ENCODE measurements at places on chromosomes 4 and X.

GRCh38 chr4:8732681-8733243, 138.9 kb downstream of the HMX1 start:
- DNase-seq: no peak

DNA sequence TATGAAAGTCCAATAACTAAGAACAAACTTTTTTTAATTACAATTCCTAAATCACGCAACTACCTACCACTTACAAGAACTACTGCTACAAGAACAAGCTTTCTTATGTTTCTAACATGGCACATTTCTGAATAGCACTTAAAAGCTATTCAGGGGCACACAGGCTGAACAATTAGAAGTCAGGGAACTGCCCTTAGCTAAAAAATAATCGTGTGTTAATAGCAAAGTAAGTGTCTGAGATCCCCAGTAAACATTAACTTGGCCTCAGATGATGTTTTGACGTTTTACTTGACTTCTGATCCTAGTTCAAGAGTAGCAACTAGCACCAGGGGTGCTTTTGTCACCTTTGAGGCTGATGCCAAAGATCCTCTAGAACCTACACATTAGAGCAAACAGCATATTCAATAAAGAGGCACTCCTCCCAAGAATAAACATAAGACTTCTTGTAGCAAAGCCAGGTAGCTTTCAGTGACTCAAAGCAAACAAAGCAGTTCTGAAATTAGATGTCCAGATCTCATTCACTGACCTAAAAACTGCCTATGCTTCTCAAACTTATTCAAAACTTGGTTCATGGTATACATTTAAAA, 16.2 kb downstream of the SPOCK3 start:
- DNase-seq: no peak

DNA sequence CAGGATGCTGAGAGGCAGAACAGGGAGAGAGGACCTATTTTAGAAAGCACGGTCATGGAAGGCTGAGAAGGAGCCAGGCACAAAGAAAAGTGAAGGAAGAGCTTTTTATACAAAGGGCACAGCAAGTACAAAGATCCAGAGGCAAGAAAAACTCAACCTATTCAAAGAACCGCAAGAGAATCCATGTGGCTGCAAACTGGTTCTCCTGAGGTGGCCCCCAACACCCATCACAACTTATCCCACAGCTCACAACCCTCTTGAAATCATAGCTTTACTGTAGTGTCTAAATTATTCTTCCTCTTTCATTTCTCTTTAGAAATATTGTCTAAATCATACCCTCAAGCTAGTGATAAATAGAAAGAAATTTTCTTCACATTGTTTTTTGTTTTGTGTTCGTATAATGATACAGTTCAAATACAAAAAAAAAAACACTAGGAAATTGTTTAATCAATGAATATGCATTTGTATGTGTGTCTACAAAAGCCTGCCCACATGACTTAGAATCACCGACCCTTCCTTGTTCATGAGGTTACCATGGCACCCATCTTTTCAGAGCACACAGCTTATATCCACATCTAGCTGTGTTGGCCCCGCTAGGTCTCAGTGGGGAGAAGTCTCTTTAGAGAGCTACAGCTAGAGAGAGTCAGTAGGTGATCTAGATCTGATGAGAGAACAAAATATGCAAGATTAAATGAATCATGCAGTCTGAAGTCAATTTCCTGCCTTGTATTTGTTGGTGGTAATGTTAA, 126.9 kb upstream of the DCLK2 start:
- DNase-seq: no peak

- no peak for DNase-seq
Measured at GRCh38 chr4:1720163-1720983, 750 bp downstream of the TMEM129 start.

- DNase-seq: peak; percentile 23
Measured at GRCh38 chrX:121308276-121308805, 260.9 kb downstream of the GLUD2 start.

DNA sequence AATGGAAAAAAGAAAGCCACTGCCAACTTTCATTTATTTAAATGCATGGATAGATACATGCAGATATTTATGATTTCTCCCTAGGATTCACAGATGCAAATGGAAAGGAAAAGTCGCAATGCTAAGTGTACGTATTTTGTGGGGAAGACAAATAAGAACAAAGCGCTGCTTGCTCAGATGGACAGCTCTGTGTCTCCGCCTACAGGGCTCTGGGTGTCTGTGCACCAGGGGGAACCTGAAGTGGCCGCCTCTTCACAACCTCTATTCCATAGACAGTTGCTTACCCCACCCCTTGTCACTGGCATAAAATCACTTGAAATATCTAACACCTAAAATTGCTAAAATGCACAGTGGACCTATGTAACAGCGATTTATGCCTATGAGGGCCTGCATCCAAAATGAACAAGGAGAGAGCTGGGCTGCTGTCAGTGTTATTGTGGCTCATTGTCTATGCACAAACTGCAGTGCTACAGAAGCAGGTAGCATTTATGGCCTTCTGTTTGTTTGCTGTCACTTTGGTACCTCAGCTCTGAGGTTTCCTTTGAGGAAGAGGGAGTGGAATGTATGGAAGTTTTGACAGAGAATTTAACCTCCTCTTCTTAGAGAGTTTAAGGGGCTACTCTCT, 58.6 kb upstream of the PAGE1 start:
- peak; percentile 37 for DNase-seq

- DNase-seq: no peak
Measured at GRCh38 chrX:151789179-151789800, 54.7 kb downstream of the CNGA2 start.

DNA sequence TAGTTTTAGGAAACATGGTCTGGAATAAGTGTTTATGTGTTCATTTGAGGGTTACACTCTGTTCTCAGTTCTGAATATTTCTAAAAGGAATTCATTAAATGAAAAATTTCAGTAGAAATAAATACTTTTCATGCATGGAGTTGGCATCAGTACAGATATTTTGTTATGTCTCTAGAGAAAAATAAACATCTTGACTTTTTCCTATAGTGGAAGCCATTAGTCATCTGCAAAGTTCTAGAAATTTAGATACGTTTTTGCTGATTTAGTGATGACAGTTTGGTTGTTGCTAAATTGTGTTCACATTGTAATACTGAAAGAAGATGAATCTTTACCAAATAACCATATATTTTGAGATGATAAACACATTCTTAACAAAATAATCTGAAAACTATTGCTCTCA, 268.2 kb upstream of the TEX13A start:
- no peak for DNase-seq

DNA sequence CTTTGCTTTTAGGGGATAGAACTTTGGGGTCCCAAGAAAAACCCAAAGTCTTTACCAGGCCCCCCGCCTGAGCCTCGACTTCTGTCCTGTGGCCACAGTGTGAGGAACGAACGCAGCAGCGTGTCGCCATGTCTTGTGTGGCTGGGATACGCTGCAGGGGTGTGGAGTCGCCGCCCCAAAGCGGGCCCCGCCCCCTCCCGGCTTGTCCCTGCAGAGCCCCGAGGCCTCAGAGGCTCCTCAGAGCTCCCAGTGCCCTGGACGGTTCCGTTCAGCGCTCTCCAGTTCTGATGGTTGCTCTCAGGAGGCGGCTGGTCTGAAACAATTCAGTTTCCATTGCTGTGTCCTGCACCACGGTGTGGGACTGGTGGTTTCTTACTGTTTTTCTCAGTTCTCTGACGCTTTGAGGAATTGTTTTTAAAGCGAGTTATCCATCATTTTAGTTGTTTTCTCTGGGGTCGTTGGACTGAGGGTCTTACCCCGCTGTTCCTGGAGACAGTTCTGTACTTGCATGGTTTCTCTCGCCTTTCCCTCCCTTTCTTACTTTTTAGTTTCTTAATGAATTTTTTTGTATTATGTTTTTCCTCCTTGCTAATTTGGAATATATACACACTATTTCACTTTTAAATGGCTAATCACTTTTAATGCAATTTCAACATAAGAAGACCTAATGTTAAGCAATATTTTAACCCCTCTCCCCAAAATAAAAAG, 1.6 kb upstream of the IDUA start:
- no peak for DNase-seq

Data from renal pelvis (tissue), 12 donors.